ENCODE measurements at places on chromosomes 12 and 14.

DNA sequence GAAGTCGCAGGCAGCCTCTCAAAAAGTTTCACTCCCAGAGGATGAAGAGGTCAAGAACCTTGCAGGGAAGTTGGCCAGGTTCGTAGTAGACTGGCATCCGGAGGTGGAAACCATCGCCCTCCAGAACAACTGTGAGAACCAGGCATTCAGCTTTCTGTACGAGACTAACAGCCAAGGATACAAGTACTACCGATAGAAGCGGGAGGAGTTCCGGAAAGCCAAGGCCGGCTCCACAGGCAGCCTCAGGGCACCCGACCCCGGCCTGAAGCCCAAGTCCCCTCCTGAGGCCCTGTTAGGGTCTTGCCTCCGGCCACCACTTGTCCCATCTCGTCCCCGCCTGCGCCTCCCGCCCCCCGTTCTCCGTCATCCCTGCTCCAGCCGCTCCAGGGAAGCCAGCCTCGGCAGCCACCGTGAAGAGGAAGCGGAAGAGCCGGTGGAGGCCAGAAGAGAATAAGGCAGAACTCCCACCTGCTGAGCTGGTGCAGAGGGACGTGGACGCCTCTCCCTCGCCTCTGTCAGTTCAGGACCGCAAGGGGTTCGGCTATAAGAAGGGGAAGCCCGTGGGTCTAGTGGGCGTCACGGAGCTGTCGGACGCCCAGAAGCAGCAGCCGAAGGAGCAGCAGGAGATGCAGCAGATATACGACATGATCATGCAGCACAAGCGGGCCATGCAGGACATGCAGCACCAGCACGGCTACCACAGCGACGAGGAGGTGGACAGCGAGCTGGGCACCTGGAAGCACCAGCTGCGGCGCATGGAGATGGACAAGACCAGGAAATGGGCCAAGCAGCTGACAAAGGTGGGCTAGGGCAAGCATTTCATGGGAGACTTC, 366.8 kb upstream of the ATXN7L3B start:
- DNase-seq: no peak

DNA sequence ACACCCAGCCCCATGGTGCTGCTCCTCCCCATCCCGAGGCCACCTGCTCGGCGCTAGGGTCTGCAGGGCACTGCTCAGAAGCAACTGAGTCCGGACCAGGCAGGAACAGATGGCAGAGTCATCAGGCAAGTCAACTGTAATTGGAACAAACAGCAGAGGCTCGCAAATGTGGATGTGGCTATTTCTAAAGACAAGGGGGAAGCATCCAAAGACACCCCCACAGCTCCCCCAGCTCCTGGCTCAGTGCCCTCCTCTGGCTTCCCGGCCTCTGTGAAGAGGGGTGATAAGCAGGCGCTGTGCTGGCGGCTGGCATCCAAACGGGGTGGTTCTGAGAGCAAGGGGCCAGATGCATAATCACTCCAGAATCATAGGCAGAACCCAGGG, 125.6 kb downstream of the PIWIL1 start:
- no peak for DNase-seq

GRCh38 chr14:98231210-98231609, 1040.8 kb downstream of the BCL11B start:
- no peak for DNase-seq

- no peak for DNase-seq
Observed at GRCh38 chr14:24597403-24597802, 12.1 kb downstream of the GZMH start.

GRCh38 chr14:89302396-89302950, 114.6 kb downstream of the FOXN3 start:
- no peak for DNase-seq

DNA sequence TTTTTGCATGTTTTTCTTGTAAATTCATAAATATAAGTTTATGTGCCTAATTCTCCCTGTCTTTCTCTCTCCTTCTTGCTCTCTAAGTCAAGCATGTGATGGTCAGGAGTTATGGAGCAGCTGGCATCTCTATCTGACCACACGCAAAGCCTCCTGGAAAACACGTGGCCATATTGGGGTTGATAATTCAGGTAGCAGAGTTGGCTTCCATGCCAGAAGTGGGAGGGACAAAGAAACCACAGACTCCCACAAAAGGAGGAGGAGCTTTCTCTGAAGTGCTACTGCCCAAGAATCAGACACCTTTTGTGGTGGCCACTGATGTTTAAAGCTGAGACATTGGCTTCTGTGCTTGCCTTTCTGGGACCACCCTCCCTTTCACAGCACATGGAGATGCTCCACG, 517.6 kb upstream of the TMEM132C start:
- DNase-seq: no peak

- DNase-seq: no peak
Observed at GRCh38 chr12:54622463-54623183, 12.1 kb downstream of the LACRT start.

DNA sequence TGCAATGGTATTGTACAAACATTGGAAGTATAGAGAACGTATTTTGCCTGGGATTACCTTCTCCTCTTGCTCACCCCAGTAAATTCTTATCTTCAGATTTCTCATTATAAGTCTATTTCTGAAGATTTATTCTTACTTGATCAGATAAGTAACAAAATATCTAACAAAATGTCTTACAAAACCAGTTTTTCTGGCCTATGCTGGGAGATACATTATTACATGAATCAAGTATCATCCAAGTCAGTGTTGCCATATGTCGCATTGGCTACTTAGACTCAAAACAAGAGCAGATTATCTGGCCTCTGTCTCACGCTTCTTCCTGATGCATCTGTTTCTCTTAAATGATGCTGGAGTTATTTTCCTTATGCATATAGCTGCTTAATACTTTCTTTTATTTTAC, 408.5 kb downstream of the CCER1 start:
- no peak for DNase-seq

GRCh38 chr12:104350211-104351056, 46.9 kb downstream of the EID3 start:
- DNase-seq: no peak

DNA sequence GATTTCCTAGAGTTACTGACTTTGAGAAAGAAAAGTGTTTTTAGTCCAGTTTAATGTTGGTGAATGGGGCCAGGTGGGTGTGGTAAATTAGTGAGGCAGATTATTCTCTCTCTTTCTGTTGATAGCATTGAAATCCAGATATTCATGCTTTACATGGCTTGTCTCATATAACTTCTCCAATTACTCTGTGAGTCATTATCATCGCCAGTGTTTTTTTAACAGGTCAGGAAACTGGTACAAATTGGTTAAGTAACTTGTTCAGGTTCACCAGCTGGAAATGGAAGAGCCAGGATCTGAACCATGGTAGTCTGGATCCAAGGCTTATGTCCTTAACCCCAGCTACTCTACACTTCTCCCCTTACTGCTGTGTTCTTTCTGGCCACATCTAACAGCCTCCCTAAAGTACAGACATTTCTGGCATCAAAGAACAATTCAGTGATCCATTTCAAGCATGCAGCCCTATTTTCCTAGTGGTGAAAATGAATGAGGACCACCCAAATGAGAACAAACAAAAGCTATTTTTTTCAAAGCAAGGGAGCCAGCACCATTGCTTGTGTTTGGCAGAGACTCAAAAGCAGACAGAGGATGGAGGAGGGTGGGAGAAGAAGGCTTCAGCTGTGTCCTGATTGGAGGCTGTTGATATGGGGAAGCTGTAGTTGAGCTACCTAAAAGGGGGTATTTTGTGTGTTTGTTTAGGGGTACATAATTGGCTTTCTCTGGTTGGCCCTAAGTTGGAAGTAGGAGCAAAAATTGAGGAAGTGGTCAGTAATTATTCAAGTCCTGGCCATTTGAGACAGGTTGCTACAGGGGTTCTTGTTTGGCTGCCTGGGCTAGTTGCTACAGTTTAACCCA, 1.7 kb downstream of the IRAK3 start:
- no peak for DNase-seq

DNA sequence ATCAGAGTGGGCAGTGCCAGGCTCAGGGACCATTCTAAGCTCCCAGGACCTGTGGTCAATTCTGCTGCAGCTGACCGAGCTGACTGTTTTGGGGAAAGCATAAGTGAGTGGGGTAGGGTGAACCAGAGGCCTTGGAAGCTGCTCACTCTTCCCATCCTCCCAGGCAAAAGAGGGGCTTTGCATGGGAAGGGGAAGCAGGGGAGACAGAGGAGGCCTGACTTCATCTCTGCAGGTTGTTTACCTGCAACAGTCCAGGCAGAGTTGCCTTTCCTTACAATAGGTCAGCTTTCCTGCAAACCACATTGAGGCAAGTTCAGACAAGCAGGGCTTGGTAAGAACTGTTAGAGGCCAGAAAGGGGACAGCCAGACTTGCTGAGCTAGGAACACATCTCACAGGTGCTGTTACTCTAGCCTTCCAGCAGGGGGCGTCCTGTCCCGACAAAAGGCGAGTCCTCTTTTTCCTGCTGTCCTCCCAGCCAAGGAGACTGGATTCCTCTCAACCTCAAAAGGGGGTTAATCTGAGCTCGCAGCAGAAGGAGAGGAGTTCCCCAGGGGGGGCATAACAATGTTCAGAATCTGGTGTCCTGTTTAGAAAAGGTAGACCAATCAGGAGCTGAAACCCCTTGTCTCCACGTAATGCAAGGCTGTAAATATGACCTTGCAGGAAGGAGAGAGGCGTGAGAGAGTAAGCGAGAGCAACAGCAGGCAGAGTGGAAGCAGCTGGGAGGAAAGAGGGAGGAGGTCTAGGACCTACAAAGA, 4.3 kb upstream of the DHRS2 start:
- DNase-seq: peak; percentile 93

- no peak for DNase-seq
Observed at GRCh38 chr12:42145552-42146215, 1.0 kb upstream of the GXYLT1 start.

GRCh38 chr12:29066011-29066588, 83.0 kb upstream of the FAR2 start:
- peak; percentile 20 for DNase-seq

- DNase-seq: peak; percentile 42
Observed at GRCh38 chr14:58533446-58533845, 104.3 kb upstream of the DACT1 start.

GRCh38 chr12:65074932-65075331, 46.2 kb downstream of the WIF1 start:
- no peak for DNase-seq

- DNase-seq: no peak
Observed at GRCh38 chr14:63299351-63300110, 19.2 kb downstream of the GPHB5 start.

DNA sequence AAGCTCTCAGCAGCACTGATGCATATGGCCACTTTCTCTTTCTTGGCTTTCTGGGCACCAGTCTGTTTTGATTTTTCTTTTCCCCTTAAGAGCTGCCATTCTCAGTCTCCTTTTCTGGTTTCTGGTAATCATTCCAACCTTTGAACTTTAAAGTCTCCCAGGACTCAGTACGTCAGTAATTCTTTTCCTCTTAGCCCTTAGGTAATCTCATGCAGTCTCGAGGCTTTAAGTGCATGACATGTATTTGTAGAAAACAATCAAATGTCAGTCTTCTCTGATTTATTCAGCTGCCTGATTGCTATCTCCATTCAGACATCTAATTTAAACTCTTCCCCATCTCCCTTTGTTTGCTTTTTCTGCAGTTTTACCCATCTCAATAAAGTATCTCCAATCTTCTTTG, 139.1 kb upstream of the PDZRN4 start:
- no peak for DNase-seq

DNA sequence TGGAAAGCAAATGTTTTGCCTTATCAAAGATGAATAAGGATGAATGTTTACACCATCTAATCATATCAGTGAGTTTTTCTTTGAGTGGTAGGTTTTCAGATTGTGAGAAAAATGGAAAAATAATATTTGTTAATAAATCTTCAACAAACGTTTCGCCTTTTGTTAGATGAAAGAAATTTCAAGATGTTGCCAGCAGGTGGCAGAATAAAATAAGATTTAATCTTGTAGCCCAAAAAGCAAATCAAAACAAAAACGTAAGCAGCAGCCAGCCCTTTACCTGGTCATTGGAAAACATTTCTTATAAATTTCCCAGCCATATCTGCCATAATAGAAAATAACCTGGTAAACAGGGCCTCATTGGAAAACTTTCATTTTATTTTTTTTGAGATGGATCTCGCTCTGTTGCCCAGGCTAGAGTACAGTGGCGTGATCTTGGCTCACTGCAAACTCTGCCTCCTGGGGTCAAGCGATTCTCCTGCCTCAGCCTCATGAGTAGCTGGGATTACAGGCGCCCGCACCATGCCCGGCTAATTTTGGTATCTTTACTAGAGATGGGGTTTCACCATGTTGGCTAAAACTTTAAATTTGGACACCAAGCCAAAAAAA, 15.4 kb upstream of the TMEM120B start:
- peak; percentile 57 for DNase-seq

- no peak for DNase-seq
Observed at GRCh38 chr14:105290621-105291346, 10.0 kb downstream of the BRF1 start.

- DNase-seq: peak; percentile 99
Observed at GRCh38 chr14:95534299-95535225, at the start of gene GLRX5. Gene GLRX5, plus strand, starts transcription at chr14:95535050. Its CDS starts 40 bp downstream, at chr14:95535090.

DNA sequence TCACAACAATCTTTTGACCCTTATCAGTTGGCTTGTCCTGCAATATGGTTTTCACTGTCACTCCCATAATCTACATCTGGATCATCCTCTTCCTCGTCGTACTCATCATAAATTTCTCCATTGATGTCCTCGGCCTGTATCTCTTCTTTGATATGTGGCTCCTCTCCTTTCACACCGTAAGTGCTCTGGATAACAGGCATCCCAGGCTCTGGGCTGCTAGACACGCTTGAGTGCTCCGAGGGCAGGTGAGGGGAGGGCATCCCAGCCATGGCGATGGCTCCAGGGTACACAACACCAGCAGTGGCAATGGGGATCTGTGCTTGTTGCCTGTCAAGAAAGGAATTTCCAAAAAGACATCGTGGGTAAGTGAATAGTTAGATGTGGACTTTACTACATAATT, 415.3 kb downstream of the SOX5 start:
- no peak for DNase-seq

DNA sequence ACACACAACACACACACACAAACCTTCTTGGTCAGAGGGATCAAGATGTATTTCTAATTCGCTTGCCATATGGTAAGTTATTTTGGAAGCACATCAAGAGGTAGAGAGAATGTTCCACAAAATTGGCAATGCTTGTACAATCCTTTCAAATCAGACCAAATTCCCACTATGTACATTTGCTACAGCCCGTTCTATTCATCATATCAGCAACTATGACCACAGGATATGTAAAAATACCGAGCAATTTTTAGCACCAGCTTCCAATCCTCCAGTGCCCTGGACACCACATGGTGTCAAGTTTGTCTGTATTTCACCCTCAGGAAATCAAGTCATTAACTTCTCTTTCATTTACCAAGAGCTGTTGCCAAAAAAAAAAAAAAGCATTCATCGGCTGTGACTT, 21.2 kb downstream of the TBX5 start:
- no peak for DNase-seq

- no peak for DNase-seq
Observed at GRCh38 chr12:9729082-9729481, 3.8 kb downstream of the CLECL1 start.

- no peak for DNase-seq
Observed at GRCh38 chr12:49020441-49020840, 1.9 kb upstream of the PRKAG1 start.

Measured in COLO829 (cell line).